ENCODE measurements at places on chromosomes 6 and 20.

GRCh38 chr6:38163186-38164130 lies 343.9 kb downstream of the ZFAND3 start:
- DNase-seq = no peak

DNA sequence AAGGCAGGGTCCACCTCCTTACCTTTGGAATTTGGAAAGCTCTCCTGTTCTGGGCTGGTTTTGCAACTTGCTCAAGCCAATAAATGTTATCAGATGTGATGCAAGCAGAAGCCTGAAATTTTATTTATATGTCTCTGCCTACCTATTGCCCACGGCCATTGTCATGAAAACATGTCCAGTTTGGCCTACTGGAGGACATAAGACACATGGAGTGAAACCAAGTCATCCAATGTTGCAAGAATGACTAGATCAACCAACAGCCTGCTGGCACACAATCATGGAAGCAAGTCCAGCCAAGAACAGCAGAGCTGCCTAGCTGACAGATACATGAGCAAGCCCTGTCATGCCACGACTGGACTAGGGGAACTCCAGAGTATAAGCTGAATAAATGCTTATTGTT lies 56.7 kb upstream of the IRAK1BP1 start:
- no peak for DNase-seq

- no peak for DNase-seq
Observed at GRCh38 chr20:24670981-24671380, 201.6 kb downstream of the SYNDIG1 start.

DNA sequence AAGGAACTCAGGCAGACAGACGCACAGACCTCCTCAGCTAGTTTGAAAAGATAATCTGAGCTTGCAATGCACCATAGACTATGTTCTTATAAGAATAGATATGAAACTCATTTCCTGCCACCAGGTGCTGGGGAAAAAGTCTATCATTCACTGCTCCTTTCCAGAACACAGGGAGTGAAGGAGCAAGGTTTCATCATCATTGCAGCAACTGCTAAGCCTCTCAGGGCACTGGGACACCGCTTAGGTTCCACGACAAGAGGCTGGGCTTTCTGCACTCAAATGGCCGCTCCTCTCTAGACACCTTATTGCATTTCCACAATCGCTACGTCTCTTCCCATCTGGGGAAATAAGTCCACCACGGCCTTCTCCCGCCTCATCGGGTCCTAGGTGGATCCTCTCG lies 418.5 kb upstream of the JARID2 start:
- no peak for DNase-seq

DNA sequence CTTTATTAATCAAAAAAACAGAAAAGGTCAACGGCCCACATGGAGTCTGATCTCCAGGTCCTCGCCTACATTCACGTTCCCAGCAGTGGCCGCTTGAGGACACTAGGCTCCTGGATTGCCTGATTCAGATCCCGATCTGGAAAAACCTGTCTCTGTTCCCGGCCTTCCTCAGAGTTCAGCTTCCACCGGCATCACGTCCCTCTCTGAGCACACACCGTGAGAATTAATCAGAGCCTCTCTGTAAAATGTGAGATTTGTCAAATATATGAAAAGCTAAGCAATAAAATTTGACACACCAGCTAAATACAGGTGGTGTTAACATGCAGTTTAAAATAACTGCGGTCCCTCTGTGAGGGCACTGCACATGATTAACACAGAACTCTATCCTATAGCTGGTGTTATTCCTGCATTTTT lies 122.8 kb upstream of the COL21A1 start:
- DNase-seq = no peak

GRCh38 chr20:41044409-41045062 lies 15.9 kb downstream of the TOP1 start:
- DNase-seq = no peak

DNA sequence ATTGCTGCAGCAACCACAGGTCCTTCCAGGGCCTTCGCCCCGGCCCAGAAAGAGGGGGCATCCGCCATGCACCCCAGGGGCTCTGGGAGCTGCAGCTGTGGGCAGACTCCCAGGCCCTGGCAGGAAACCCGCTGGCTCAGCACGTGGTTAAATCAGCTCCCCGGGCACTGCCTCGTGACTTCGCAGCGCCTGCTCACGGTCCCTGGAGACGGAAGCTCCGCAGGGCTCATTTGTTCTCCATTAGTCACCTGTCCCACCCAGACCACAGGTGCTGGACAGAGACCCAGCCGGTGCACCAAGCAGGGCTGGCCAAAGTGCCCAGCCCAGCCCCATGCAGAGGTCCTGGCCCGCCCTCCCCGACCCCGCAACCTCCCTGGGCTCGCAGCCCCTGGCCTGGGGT lies 14.7 kb downstream of the KCNQ2 start:
- no peak for DNase-seq

GRCh38 chr6:92427453-92427852 lies 991.9 kb downstream of the EPHA7 start:
- DNase-seq = no peak

DNA sequence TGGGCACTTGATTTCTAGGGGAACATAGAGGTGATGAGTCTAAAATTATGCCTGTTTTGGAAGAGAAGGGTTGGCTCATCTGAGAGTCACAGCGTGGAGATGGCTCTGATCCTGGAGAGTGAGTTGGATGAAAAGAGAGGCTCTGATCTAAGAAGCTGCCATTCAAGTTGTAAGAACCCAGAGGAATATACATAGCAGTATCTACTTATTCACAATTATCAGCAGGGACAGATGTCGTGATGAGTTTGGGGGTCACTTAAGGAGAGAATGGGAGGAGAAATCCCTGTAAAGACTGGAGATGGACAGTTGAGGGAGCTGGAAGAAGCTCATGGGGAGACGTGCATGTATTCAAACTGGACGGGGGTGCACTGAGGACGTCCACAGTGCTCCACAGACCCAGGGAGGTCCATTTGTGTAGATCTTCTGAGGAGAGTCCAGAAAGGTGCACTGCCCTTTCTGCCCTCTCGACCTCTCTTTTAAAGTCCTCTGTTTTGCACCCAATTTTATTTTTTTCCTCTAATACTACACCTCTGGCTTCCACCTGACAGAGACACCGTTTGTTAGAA lies 124.7 kb upstream of the SSTR4 start:
- no peak for DNase-seq

GRCh38 chr6:2862712-2863181 lies 21.1 kb upstream of the SERPINB1 start:
- DNase-seq = no peak

GRCh38 chr6:159212028-159212427 lies 42.8 kb downstream of the FNDC1 start:
- no peak for DNase-seq

Data from CD4-positive, alpha-beta T cell treated with Interferon alpha-2 for 1 hour (primary cell).